Dermis blood vessel endothelial cell (primary cell): ENCODE measurements at places on chromosomes 6 and 20.

DNA sequence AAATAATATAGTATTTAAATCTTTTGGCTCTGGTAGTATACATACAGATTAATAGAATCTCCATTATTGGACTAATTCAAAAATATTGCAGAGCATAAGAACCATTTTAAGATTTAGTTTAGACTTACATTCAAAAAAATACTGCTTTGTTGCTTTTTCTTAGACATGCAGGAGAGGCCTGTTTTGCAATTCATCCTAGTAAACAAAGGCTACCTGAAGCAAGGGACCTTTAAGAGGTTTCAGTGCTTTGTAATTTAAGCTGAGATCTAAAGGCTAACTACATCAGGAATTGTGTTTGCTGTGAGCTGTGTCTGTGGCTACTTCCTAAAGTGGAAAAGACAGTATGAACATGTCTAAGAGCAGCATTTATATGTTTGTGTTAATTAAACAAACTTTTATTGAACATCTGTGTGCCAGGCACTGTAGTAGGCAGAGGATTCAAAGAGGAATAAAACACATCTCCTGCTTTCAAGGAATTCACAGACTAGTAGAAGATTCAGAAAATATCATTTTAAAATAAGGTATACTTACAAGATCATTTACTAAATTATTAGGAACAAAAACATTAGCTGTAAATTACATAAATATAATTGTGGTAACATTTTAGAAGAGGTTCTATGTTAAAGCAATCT lies 29.1 kb upstream of the CALHM6 start:
- no peak for DNase-seq

DNA sequence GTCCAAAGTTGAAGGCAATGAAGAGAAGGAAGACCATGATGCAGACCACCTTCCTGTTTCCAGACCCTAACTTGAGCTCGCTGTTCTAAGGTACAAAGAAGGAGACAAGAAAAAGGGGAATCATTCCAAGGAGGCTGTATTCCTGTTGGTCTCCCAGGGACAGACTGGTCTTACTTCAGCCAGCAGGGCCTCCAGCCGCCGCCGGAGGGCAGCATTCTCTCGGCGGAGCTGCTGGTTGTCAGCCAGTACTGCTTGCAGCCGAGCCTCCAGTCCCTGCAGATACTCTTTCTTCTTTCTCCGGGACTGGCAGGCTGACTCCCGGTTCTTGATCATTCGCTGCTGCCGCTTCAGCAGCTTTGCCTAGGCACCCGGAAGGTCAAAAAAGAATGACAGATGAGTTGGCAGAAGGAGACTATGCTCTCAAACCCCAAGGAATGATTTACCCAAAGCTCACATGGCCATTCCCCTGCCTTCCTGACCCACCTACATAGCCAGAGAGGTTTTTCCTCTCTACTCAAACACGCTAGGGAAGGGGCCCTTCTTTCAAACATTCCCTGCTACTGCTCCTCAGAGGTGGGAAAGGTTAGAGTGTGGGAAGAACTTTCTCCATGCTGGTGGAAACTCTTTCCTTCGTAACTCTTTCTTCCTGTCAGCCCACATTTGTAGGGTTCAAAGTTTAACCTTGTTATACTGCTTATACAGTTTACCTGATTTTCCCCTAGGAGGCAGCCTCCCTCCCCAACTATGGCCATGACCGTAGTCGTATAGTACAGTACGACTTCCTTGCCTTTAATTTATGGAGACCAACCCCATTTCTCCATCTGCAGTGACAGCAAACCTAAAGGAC lies 9.0 kb downstream of the ATF6B start:
- DNase-seq = peak; percentile 93

DNA sequence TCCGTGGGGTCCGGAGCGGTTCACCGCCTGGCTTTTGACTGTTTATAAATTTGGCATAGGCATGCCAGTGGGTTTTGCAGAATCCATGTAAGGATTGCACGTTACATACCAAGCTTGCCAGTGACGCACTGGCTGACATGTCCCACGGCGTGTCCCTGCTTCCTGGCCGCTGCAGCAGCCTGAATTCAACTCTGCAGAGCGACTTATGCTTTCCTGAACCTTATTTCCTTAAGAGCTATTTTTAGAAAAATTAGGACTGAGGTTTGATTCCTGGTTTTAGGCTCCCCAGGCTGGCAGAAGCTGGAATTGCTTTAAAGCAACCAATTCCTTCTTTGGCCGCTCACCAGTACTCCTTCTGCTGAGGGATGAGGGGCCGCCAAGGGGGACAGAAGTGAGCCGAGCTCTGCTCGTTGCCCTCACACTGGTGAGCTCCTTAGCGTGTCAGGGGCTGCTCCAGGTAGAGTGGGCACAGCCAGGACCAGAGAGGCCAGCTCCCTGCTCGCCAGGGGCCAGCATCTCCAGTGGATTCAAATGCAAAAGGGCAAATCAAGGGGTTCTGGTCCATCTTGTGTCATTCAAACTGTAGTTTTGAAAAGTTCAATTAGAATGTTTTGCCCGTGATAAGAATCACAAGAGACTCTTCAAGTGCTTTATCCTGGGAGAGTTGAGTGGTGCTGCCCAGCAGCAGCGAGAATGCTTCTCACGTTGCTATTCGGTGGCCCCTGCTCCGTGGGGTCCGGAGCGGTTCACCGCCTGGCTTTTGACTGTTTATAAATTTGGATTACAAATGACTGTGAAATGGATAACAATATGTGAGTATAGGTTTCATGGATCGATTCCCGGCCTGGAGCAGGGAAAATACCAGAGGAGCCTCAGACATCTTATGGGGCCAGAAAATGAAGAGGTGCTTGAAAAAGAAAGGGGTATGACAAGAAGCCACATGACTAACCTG lies 17.5 kb upstream of the IRF4 start:
- DNase-seq = peak; percentile 17

DNA sequence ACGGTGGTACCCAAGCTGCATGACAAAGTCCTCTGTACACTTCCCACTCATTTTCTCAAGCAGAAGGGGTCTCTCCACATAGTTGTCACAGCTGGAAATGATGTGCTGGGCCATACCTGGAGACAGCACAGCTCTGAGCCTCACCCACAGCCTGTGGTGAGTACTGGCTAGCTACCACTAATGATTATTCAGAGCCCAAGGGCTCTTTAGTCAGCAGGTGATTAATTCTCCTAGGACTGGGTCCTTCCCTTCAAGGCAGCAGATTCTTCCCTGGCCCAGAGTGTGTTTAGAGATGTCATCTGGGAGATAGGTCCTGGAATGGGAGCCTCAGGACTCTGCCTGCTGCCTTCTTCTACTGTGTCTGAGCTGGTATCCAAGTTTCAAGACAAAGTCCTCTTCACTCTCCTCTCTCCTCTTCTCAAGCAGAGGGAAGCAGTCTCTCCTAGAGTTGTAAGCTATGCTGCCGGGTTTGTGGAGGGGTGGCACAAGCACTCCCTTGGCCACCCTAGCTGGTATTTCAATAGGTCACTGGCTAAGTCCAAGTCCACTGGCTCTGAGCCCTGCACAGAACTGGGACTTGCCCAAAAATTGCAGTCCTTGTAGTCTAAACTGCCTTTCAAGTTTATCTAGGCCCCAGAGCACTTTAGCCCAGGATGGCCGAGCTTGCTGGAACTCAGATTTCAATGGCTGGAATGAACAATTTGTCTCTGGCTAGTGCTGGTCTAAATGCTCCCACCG lies 49.8 kb upstream of the VGLL2 start:
- DNase-seq = no peak

DNA sequence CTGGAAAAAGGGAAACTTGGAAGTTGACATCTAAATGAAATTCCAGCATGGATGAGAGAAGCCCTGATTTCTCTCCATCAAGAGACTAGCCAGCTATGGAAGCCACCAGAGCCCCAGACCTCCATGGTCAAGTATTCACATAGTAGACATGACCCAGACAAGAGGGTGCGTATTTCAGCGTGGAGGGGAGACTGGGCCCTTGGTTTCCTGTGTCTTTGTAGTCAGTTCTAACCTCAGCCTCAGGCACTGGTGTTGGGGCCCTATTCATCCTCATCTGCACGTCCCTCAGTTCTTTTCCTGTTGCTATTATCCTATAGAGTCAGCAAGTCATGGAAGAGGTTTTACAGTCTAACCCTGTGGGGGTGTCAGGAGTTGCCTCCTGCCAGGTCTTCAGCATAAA lies 12.5 kb downstream of the GNL1 start:
- DNase-seq = no peak

DNA sequence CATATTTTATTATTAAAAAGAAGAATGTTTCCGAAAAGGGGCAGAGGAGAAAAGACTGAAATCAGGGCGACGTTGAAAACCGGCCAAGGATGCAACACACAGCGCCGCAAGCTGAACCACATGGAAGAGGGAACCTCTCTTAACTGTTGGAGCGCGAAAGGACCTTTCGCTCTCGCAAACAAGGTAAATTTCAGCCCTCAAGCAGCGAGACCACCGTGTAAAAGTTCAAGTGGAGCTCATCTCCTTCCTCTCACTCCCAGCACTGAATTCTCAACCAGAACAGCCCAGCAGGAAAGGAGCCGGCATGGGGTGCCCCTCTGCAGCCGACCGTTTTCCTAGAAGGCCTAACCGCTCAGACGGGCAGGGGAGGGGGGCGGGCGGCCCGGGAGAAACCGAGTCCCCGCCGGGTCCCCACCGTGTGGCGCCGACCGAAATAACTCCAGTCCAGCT lies 621 bp downstream of the GPR63 start:
- peak; percentile 5 for DNase-seq

- DNase-seq = no peak
Observed at GRCh38 chr6:8180327-8181159, 78.2 kb upstream of the EEF1E1 start.

- DNase-seq = no peak
Observed at GRCh38 chr6:82361631-82362030, 2.0 kb upstream of the TPBG start.

DNA sequence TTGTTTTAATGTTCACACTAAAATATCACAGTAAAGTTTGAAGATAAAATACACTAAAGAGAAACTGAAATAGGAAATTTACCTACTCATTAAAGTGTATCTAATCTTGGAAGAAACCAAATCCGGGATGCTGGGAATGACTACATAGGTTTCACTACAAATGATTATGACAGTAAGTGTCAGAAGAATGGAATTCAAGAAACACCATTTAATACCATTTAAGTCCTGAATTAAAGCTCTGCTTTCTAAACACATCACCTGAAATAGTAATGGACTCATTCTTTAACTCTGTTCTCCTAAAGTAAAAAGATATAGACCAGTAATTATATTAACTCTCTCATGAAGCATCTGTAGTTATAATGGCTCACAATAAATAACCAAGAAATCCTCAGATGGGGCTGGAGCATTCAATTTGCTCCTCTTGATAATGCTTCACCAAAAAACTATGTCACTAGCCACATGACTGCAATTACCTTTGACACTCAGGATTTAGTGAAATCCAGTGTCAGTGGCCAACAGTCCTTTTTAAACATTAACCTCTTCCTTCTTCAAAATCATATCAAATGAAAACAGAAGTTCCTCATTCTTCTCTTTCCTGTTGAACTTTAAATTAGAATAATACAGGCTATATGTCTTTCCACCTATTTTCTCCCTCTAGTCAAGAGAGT lies 41.4 kb downstream of the MAP7 start:
- DNase-seq = no peak

GRCh38 chr6:155544677-155545076 lies 89.0 kb upstream of the NOX3 start:
- DNase-seq = no peak

DNA sequence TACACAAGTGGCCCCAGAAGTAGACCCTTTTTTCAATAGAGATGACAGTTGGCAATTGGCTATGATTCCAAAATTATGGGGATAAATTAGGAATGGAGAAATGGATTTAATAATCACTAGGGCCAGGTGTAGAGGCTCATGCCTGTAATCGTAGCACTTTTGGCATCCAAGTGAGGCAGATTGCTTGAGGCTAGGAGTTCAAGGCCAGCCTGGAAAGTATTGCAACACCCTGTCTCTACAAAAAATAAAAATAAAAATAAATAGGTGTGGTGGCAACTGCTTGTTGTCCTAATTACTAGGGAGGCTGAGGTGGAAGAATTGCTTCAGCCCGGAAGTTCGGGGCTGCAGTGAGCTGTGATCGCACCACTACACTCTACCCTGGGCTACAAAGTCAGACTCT lies 60.0 kb downstream of the BMP2 start:
- no peak for DNase-seq

- no peak for DNase-seq
Observed at GRCh38 chr6:97052896-97053295, 128.4 kb downstream of the KLHL32 start.

DNA sequence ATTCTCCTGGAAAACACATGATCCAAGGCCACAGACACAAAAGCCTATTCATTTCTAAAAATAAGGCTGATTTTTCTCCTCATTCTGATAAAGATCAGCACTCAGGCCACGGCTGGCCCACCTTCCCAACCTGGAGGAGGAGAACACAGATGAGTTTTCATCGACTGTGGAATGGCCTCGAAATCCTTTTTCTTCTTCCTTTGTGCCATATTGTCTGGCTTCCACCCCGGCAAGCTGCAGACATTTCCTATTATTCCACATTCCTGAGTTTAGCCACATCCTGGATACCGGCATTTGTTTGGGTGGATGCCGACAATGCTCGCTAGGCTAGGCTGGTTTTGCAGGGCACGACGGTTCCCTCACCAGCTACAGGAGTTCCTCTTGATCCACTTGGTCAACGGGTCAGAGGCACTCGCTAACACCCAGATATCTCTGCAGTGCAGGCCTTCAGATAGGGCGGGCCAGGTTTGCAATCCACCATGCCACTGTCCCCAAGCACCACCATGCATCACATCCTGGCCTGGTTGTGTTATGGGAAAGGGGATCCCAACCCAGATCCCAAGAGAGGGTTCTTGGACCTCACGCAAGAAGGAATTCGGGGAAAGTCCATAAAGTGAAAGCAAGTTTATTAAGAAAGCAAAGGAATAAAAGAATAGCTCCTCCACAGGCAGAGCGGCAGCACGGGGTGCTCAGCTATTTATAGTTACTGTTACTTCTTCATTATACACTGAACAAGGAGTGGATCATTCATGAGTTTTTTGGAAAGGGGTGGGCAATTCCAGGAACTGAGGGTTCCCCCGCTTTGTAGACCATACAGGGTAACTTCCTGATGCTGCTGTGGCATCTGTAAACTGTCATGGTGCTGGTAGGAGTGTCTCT lies 4.2 kb upstream of the CTSZ start:
- DNase-seq = peak; percentile 97

GRCh38 chr6:6152060-6152459 lies 145.3 kb upstream of the NRN1 start:
- no peak for DNase-seq

- no peak for DNase-seq
Observed at GRCh38 chr6:134950482-134950881, 581 bp upstream of the ALDH8A1 start.

DNA sequence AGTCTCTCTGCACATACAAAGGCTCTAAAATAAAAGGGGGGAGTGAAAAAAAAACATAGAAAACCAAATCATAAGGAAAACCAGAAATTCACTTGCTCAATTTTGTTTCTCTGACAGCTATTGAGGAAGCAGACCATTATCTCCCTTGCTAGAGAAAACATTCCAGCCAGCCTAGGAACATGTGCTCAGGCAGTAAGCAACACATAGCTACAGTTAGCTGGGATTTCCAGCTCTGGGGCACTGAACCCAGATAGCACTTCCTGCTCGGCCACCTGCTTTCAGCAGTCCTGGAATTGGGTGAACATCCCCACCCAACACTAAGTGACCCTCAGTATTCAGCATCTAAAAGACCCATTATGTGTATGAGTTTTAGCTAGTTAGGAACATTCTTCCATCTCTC lies 61.3 kb downstream of the TNFRSF21 start:
- DNase-seq = no peak

GRCh38 chr20:53141201-53142050 lies 169.3 kb downstream of the TSHZ2 start:
- no peak for DNase-seq
